Osteocyte (in vitro differentiated cells): ENCODE measurements at places on chromosomes 2 and 18. TPM values are rescaled to one million over a fixed set of nuclear protein-coding genes. Genes with fewer than 3 reads are reported as not detected.

GRCh38 chr2:176038694-176039093 lies 36.6 kb upstream of the LNPK start:
- H3K4me3 ChIP-seq = no peak overlapping the region
- no peaks in the 10 kb centered on the region for H3K4me1 ChIP-seq
- no peaks in the 10 kb centered on the region for H3K36me3 ChIP-seq
- peaks cover 20% of the 10 kb centered on the region for H3K27me3 ChIP-seq
- H3K27ac ChIP-seq = no peak overlapping the region
- no peak for DNase-seq

- no peak for DNase-seq
- H3K36me3 ChIP-seq = no peaks in the 10 kb centered on the region
- H3K27me3 ChIP-seq = no peaks in the 10 kb centered on the region
- H3K27ac ChIP-seq = no peak overlapping the region
- H3K4me3 ChIP-seq = no peak overlapping the region
Measured at GRCh38 chr2:44616667-44617155, 255.0 kb downstream of the CAMKMT start.

DNA sequence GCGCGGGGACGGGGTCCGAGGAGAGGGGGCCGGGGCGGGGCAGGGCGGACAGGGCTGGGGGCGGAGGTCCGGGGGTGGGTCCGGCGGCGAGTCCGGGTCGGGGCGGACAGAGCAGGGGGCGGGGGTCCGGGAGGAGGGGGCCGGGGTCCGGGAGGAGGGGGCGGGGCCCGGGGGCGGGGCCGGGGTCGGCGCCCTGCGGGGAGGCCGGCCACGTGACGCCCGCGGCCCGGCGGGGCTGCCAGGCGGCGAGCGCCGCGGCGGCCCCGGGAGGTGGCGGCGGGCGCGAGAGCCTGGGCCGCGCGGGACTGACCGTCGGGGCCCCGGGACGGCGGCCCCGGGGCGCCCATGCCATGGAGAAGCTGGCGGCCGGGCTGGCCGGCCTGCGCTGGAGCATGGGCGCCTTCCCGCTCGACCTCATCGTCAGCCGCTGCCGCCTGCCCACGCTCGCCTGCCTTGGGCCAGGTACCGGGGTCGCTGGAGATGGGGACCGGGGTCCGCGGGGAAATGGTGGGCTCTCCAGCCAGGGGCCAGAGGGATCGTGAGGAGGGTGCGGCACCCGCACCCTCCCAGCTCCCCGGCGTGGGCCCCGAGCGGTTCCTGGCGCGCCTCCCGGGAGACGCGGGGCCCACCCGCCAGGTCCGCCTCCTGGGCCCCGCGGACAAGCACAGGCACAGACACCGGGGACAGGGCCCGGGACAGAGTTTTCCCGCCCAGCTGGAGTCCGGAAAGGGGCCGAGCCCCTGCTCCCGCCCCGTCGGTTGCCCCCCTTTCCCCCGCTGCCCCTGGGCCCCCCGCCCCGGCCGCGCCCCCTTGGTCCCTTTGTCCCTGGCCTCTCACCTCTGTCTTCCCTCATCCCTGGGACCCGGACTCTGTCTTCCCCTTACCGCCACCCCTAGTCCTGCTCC lies at the start of gene GAREM2:
Gene GAREM2 (plus strand): TSS at position 218 of the 905 bp plus-strand sequence. CDS start 133 bp downstream, at position 351.
- H3K4me1 ChIP-seq = peaks cover 10% of the 10 kb centered on the region
- H3K4me3 ChIP-seq = peak within 1 kb of the TSS; percentile 70
- peaks cover 17% of the 10 kb centered on the region for H3K27me3 ChIP-seq
- H3K27ac ChIP-seq = no peak within 1 kb of the TSS
- no peaks in the 10 kb centered on the region for H3K36me3 ChIP-seq

DNA sequence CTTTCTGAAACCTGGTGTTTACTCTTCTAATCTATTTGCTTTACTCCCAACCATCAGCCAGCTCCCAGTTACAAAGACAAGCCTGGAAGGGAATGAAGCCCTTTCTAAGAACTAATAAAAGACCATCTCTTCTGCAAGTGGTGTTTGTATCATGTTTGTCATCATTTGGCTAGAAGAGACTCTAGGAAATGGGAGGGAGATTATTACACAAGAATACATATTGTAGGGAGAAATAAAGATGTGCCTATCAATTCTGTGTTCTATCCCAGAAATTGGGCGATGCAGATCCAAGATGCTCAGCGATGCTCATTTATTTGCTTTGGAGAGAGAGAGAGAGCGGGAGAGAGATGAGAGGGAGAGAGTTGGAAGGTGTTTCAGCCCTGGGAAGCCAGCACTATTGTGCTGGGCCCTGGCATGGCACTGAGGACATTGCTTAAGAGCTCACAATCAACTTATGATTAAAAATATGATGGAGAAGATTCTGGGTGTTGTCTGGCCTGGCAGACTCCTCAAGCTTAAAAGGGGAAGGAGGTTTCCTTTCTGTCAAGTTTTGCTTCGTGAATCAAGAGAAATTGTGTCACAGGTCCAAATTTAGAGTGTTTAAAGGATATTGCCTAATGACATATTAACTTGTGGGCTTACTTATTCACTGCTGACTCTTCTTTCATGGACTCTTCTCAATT lies 41.8 kb upstream of the AFF3 start:
- no peaks in the 10 kb centered on the region for H3K4me1 ChIP-seq
- H3K27me3 ChIP-seq = peaks cover 4% of the 10 kb centered on the region
- peak; percentile 27 for DNase-seq
- no peaks in the 10 kb centered on the region for H3K36me3 ChIP-seq
- no peak overlapping the region for H3K4me3 ChIP-seq

DNA sequence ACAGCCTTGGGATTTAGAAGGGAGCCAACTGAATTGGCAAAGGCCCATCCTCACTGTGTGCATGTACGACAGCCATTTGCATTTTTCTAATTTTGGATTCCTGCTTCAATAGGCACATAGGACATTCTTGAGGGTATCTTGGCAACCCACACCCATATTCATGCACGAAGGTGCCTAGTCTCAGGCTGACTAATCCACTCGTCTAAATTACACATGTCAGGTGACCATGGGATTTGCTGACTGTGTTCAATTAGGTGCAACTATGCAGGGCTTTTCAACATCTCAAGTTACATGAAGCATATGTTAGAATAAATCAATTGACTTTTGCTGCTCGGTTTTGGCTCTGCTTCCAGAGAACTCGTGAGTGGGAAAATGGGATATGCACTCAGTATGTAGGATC lies 249.7 kb downstream of the SP3 start:
- no peaks in the 10 kb centered on the region for H3K4me1 ChIP-seq
- DNase-seq = no peak
- H3K27me3 ChIP-seq = peaks cover 8% of the 10 kb centered on the region
- no peak overlapping the region for H3K27ac ChIP-seq
- H3K4me3 ChIP-seq = no peak overlapping the region
- H3K36me3 ChIP-seq = no peaks in the 10 kb centered on the region

DNA sequence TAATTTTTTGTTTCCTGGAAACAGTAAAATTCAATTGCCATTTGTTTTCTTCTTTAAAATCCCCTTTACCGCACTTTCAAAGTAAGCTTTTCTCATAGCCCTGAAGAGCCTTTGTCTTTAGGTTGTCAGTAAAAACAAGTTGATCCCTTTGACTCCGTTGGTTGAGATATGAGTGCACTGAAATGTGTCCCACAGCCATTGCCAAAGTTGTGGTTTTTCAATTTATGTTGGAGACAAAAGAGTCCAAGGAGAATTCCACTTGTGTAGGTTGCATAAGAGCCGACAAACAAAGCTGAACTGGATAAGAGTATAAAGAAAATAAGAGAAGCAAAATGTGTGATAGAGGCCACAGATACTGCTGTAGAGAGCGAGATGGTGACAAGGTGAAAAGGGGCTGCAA lies 26.1 kb upstream of the HNMT start:
- H3K27ac ChIP-seq = no peak overlapping the region
- peaks cover 17% of the 10 kb centered on the region for H3K27me3 ChIP-seq
- no peaks in the 10 kb centered on the region for H3K4me1 ChIP-seq
- no peaks in the 10 kb centered on the region for H3K36me3 ChIP-seq

DNA sequence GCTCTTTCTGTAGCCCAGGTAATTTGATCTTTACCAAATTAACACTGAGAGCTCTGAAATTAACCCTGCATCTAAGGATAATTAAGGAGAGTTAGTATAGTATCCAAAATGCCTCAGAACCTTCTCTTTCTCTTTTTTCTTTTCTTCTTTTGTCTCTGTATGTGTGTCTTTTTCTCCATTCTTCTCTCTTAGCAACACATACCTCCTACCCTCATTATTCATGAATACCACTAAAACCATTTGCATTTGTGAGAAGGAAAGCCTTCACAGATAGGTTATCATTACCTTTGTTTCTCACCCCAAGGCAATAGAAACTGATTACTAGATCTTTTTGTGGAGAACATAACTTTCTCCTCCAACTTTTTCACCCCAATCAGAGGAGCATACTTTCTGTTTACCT lies 376.5 kb upstream of the NXPH2 start:
- no peak overlapping the region for H3K4me3 ChIP-seq
- peaks cover 15% of the 10 kb centered on the region for H3K27me3 ChIP-seq
- no peaks in the 10 kb centered on the region for H3K36me3 ChIP-seq
- no peak overlapping the region for H3K27ac ChIP-seq
- DNase-seq = no peak
- H3K4me1 ChIP-seq = no peaks in the 10 kb centered on the region

GRCh38 chr2:54723996-54724559 lies 616 bp downstream of the EML6 start:
- peak overlapping the region; percentile 92 for H3K4me3 ChIP-seq
- no peak for DNase-seq
- H3K4me1 ChIP-seq = peaks cover 29% of the 10 kb centered on the region
- H3K36me3 ChIP-seq = no peaks in the 10 kb centered on the region
- peaks cover 43% of the 10 kb centered on the region for H3K27me3 ChIP-seq
- no peak overlapping the region for H3K27ac ChIP-seq

Gene ACMSD
- not detected in 2 replicates for total RNA-seq

Gene MC5R
- total RNA-seq = not detected in 2 replicates

Gene FHOD3
- total RNA-seq = 0.73 and 1.2 TPM in 2 replicates
